ENCODE measurements at places on chromosomes 6 and 20.

GRCh38 chr20:5531318-5532081 lies 214.7 kb upstream of the PROKR2 start:
- DNase-seq = no peak

GRCh38 chr6:43703512-43704429 lies 16.2 kb upstream of the MRPS18A start:
- no peak for DNase-seq

- DNase-seq = no peak
Measured at GRCh38 chr6:38086346-38086745, 266.8 kb downstream of the ZFAND3 start.

GRCh38 chr20:44768256-44768655 lies 22.6 kb downstream of the KCNK15 start:
- DNase-seq = no peak

- DNase-seq = no peak
Measured at GRCh38 chr6:21333715-21334114, 259.8 kb upstream of the SOX4 start.

DNA sequence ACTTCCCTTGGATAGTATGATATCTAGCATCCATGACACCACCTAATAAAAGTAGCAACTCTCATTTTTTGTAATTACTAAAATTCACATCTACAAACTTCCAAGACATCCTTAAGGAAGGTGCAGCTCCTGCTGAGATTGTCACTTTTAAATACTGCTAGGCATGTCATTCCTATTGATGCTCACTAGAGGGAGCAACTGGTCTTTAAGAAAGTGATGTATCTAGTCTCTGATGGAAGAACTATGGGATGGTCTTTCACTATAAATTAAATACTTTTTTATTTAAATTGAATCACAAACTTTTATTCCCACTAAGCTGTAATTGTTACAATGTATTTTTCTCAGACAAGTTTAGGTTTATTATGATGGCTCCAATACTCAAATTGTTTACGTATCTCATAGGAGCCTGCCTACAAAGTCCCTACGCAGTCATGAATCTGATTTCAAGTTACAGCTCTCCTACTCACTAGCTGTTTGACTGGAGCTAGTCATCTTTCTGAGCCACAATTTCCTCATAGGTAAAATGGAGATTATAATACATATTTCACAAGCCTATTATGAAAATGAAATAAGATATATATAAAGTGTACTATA lies 8.1 kb upstream of the TSPYL1 start:
- no peak for DNase-seq

DNA sequence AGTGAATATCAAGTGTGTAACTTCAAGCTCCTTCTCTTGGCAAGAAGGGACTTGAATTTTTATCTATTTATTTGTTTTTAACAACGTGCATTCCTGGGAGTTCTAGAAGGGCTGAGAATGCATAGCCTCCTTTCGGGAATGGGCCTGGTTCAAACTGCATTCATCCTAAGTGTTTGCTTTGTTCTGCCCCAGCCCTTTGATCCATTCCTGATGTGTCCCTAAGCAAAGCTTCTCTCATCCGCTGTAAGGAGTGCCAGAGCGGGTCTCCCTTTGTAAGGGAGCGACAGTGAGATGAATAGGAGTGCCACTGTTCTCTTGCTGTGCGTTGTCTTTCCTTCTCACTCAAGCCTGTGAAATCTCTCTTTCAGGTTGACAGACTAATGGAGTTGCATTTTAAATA lies 61.0 kb upstream of the VSTM2L start:
- DNase-seq = no peak

DNA sequence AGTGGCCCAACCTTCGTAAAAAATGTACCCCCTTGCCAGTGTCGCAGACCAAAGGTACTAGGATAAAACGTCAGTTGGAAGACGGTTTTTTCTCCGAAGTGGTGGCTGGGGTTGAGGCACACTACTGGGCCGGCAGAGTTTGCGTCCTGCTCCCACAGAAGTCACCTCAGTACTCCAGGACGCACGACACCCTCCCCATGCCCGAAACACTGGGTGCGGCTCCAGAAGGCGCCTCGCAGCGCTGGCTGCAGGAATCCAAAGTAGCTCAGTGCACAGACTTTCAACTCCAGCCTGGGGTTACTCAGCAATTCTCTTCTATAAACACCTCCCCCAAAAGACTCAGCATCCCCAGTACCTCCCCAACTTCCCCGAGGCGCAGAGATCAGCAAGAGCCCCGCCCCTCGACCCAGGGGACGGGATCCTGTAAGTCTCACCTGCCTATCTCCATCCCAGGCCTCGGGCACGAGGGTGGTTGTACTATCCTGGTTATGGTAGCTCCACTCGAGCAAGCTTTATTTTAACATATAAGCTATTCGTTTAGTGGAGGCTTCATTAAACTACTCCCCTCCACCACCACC lies 88.2 kb downstream of the ZFP64 start:
- DNase-seq = no peak

GRCh38 chr20:15359056-15359455 lies 1021.6 kb upstream of the FLRT3 start:
- DNase-seq = no peak

- no peak for DNase-seq
Measured at GRCh38 chr20:32238483-32239425, 31.1 kb downstream of the POFUT1 start.

DNA sequence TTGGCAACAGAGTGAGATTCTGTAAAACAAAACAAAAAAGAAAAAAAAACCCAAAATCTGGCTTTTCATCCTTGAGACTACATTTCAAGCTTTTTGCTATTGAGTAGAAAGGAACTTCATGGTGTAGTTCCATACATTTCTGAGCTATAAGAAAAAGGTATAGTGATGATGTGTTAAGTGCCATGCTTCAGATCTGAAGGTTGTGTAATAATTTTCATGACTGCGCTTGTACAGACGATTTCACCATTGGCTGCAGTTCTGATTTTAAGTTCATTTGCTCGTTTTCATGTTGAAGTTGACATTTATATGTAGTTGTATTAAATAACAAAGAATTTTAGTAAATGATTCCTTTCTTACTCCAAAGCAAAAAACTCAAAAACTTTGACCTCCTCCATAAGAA lies 247.6 kb downstream of the ARID1B start:
- no peak for DNase-seq

- DNase-seq = no peak
Measured at GRCh38 chr6:129764761-129765407, 54.9 kb upstream of the ARHGAP18 start.

GRCh38 chr6:131640100-131640499 lies 3.0 kb downstream of the ENPP3 start:
- no peak for DNase-seq

- DNase-seq = no peak
Measured at GRCh38 chr6:136592930-136593673, 42.9 kb upstream of the MAP7 start.

DNA sequence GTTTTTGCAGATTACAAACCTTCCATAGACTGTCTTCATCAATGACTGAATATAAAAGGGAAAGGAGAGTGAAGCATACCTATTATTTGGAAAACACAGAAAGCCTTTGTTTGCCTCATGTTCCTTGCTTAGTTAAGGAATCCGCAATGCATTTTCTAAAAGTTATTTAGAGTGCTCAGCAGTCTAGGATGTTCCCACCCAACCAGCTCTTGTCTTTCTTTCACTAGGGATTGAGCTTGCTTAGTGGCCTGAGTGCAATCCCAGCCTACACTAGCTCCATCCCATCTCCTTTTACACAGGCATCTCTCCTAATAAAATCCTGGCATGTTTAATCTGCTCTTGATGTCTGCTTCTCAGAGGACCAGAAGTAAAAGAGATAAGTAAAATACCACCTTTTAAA lies 850.5 kb upstream of the GJE1 start:
- DNase-seq = no peak

GRCh38 chr6:145818796-145819195 lies 4.2 kb upstream of the FBXO30 start:
- DNase-seq = no peak

DNA sequence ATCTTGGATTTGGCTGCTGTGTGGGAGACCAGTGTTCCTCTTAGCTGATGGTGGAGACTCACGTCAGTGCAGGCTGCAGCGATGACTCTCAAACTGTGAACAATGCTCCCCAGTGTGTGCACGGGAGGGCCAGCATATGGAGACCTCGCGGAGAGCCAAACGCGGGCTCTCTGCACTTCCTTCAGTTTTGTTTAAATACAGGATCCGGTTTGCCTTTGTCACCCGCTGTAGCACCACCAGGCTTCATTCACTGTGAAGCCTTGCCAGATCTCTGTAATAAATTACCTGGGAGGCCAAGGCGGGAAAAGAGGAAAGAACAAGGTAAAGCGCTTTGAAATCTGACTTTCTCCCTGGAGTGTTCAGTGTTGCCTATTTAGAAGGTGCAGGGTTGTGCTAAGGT lies 30.7 kb upstream of the TMEM14A start:
- DNase-seq = no peak

All from T-helper 22 cell (primary cell).